ENCODE measurements at places on chromosomes 11 and 22.
A peak's percentile ranks its signal among the peaks of the same experiment; 100 is the strongest.

DNA sequence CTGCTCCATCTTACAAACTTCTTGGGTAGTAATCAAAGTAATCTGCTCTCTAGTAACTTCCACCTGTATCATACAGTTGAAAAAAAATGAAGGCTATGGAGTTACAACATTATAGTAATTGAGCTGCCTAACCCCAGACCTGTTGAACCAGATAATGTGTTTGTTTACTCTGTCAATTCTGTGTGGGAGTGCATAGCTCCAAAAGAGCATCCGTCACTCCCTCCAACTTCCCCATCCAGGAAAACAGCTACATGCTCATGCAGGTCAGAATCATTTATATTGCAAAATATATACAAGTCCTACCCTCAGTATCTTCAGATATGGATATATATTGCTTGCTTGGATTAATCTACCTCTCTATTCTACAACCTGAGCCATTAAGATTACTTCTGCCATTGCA lies 244.0 kb upstream of the ANO5 start:
- DNase-seq: no peak

DNA sequence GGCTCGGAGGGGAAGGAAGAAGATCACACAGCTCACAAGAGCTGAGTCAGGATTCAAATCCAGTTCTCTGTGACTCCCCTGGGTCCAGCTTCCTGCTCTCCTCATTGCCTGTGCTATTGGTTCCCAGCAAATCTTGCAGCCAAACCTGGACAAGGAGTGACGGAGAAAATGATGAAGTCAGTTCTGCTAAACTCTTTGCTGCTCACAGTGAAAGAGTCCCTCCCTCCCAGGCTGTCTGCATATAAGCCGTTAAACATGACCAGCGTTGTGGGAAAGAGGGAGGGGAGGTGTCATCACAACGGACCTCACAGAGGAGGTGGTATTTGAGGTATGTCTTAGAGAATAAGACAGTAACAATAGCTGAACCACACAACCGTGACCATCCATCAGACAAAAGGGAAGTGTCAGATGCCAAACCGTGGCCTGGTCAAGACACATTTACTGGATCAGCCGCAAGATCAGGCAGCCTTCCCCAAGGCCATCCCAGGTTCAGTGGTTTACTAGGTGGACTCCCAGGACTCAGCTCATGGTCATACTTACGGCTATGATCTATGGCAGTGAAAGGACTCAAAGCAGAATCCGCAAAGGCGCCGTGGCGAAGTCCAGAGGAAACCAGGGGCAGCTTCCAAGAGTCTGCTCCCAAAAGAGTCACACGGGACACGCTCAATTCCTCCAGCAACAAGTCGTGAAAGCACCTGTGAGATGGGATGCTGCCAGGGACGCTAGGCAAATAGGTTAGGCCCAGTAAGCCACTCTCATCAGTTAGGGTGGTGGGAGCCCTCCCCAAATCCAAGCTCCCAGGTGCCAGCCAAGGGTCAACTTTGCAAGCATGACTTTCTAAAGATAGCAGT lies 2.8 kb upstream of the CYTH4 start:
- DNase-seq: peak; percentile 53

DNA sequence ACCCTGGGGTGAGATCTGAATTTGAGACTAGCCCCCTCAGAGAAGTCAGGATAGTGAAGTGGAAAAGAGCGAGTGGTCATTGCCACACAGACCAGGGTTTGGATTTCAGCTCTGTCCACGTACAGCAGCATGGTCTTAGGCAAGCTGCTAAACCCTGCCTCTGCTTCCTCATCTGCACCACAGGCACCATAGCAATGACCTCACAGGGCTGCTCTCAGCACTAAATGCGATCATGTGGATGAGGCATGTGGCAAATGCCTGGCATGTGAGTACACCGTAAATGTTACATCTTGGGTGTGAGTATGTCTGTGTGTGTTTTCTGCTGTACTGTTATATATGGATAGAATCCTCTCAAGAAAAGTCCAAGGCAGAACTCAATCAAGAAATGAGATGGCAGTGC lies 15.8 kb downstream of the NAV2 start:
- peak; percentile 70 for DNase-seq

DNA sequence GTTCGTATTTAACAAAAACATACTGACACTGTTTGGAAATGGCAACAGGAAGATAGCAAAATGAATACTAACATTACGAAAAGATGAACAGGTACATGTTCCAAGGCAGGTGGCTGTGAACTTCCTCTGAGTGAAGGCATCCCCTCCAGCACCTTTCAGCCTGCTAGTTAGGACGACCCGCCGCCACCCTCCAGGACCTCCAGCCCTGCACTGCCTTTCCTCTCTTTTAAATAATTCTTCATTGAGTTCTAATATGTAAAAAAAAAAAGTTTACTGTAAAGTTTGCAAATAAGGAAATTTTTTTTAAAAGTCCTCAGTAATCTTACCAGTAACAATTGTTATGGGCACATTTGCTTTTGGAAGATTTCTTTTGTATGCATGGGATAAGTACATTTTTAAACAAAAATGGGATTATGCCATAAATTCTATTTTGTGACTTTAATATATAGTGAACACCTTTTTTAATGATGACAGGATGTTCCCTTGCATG lies 6.0 kb downstream of the NEAT1 start:
- no peak for DNase-seq

DNA sequence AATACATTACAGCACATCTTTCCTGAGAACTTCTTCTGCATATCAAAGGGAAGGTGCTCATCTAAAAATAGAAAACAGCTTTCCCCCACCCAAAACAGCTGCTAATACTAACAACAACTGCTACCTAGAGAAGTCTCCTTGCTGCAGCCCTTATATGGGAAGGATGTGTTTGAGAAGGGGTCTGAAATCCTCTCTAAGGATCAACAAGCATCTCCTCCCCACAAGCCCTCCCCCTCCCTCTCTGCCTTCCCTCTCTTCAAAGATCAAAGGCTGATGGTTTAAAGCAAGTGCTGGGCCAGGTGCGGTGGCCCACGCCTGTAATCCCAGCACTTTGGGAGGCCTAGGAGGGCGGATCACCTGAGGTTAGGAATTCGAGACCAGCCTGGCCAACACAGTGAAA lies 33.5 kb downstream of the SCUBE2 start:
- DNase-seq: no peak

DNA sequence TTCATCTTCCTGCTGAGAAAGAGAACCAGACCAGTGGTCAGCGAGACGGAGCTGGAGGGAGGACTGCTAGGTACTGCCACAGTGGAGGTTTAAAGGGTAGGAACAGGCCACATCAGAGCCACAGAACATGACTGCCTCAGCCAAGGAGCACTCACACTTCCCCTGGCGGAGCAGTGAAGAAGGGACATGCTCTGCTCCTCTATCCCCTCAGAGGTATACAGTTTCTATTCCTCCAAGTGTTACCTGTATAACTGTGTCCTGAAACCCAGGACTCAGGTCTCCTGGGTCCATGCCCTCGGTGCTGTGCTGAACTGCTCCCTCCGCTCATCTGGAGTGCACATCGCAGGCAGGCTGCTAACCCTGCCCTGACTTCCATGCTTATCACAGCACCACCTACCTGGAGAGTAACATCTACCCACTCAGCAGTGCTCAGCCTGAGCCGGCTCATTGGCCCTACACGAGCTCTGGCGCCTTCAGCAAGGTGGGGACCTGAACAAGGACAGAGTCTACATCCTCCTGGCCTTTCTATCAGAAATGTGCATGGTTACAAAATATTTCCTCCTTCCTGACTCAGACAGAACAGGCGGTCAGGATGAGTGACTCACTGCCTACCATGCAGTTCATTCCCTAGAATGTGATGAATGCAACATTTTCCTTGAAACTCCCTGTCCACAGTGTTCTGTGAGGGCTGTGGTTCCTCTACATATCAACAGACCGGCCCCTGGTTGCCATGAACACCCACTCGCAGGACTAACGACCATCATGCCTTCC lies 52.9 kb downstream of the C11orf58 start:
- DNase-seq: peak; percentile 94

- no peak for DNase-seq
These were observed 276.4 kb upstream of the PLET1 start for GRCh38 chr11:112537026-112537425.
